ENCODE measurements at places on chromosomes 2 and 18. TPM values are rescaled to one million over a fixed set of nuclear protein-coding genes. Genes with fewer than 3 reads are reported as not detected.
A peak's percentile ranks its signal among the peaks of the same experiment; 100 is the strongest.

GRCh38 chr2:57880446-57880845 is 166.2 kb upstream of the VRK2 start:
- no peak for DNase-seq
- no peaks in the 10 kb centered on the region for H3K4me1 ChIP-seq
- no peak overlapping the region for H3K27ac ChIP-seq
- no peak overlapping the region for H3K4me3 ChIP-seq
- no peaks in the 10 kb centered on the region for H3K27me3 ChIP-seq
- no peaks in the 10 kb centered on the region for H3K36me3 ChIP-seq

DNA sequence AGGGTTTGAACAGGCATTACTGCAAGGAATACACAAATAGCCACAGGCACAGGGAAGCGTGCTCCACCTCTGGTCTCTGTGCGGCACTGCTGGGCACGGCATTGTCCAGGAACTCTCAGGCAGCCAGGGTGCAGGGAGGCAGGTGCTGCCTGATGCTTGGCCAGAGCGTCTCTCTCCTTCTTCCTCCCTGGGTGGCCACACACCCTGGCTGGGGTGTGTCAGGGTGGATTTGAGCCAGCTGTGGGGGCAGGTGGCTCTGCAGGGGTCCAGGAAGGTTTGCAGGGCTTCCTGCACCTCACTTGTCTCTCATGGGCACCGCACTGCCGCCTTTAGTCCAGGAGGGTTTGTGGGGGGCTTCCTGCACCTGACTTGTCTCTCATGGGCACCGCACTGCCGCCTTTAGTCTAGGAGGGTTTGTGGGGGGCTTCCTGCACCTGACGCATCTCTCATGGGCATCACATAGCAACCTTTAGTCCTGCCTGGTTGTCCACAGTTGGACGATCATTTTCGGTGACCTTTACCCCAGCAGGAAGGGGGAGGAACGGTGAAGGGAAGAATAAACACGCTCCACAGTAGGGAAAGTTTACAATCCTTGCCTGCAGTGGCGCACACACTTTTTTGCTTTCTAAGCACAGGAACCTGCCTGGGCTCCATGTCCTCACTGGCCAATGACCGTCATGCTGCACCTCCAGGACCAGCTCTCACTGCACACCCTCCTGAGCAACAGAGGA is 332.9 kb downstream of the EIPR1 start:
- no peaks in the 10 kb centered on the region for H3K27me3 ChIP-seq
- no peaks in the 10 kb centered on the region for H3K36me3 ChIP-seq
- H3K4me1 ChIP-seq: no peaks in the 10 kb centered on the region

GRCh38 chr2:70081221-70081620 is 6.1 kb upstream of the PCBP1 start:
- peaks cover 3% of the 10 kb centered on the region for H3K4me1 ChIP-seq
- H3K27ac ChIP-seq: peak overlapping the region; percentile 69
- H3K27me3 ChIP-seq: no peaks in the 10 kb centered on the region
- peaks cover 32% of the 10 kb centered on the region for H3K36me3 ChIP-seq
- DNase-seq: no peak

- no peaks in the 10 kb centered on the region for H3K4me1 ChIP-seq
- no peaks in the 10 kb centered on the region for H3K36me3 ChIP-seq
- DNase-seq: no peak
- no peak overlapping the region for H3K27ac ChIP-seq
- H3K27me3 ChIP-seq: no peaks in the 10 kb centered on the region
Observed at GRCh38 chr2:129139380-129139779, 820.7 kb upstream of the HS6ST1 start.

GRCh38 chr2:132621131-132621875 is 48.7 kb downstream of the LYPD1 start:
- H3K27ac ChIP-seq: no peak overlapping the region
- H3K36me3 ChIP-seq: no peaks in the 10 kb centered on the region
- H3K27me3 ChIP-seq: no peaks in the 10 kb centered on the region
- H3K4me1 ChIP-seq: no peaks in the 10 kb centered on the region

DNA sequence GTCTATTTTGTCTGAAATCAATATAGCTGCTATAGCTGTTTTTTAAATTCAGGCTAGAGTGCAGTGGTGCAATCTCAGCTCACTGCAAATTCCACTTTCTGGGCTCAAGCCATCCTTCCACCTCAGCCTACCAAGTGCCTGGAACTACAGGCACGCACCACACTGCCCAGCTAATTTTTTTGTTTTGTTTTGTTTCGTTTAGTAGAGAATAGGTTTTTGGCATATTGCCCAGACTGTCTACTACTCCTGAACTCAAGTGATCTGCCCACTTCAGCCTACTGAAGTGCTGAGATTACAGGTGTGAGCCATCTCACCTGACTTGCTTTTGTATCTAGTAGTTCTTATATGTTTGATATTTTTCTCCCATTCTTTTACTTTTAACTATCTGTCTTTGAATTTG is 259.7 kb downstream of the CDH19 start:
- no peaks in the 10 kb centered on the region for H3K4me1 ChIP-seq
- H3K4me3 ChIP-seq: no peak overlapping the region
- no peaks in the 10 kb centered on the region for H3K27me3 ChIP-seq

DNA sequence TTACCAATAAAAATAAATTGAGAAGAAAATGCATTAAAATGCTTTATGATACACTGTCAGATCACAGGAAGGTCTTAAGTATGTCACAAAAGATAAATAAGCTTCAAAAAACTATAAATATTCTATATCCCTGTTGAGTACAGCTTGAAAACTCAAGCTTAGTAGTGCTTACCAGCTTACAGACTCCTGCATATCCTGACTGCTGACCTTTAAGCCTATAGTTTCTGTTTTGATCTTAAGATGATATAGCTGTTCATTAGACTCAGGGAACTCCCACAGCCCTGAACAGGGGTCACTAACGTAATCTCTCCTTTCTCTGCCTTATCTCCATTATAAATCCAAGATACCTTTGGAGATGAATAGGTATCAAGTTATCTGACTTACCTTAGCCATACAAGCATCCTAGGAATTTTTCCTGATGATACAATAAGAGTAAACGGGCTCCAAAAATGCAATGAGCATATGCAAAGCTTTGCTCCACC is 93.7 kb upstream of the RBBP8 start:
- H3K27me3 ChIP-seq: no peaks in the 10 kb centered on the region
- peaks cover 6% of the 10 kb centered on the region for H3K4me1 ChIP-seq
- DNase-seq: peak; percentile 72

- no peaks in the 10 kb centered on the region for H3K27me3 ChIP-seq
- DNase-seq: no peak
- H3K4me3 ChIP-seq: no peak overlapping the region
- H3K36me3 ChIP-seq: no peaks in the 10 kb centered on the region
- H3K4me1 ChIP-seq: peaks cover 2% of the 10 kb centered on the region
Observed at GRCh38 chr2:26269571-26270158, 24.9 kb downstream of the HADHB start.

- H3K36me3 ChIP-seq: no peaks in the 10 kb centered on the region
- no peak overlapping the region for H3K4me3 ChIP-seq
- H3K27ac ChIP-seq: no peak overlapping the region
- no peaks in the 10 kb centered on the region for H3K27me3 ChIP-seq
Observed at GRCh38 chr2:234029150-234029733, 21.3 kb upstream of the SPP2 start.

GRCh38 chr18:79982736-79983135 is 5.6 kb downstream of the TXNL4A start:
- peaks cover 4% of the 10 kb centered on the region for H3K36me3 ChIP-seq
- no peaks in the 10 kb centered on the region for H3K4me1 ChIP-seq
- no peak overlapping the region for H3K4me3 ChIP-seq
- DNase-seq: no peak
- no peak overlapping the region for H3K27ac ChIP-seq

DNA sequence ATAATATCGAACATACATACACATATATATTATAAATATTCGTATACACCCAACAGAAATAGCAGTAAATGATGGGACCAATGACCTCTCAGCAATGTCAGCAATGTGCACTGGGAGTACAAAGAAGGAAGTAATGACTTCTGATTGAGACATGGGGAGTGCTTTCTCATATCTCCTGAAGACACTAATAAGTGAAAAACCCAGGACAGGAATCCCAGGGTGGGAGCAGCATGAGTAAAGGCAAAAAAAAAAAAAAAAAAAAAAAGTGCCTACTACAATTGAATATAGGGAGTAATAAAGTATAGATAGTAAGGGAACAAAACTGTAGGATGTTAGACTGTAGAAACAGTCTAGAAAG is 491.3 kb downstream of the IRS1 start:
- no peak for DNase-seq
- no peaks in the 10 kb centered on the region for H3K4me1 ChIP-seq
- H3K4me3 ChIP-seq: no peak overlapping the region
- no peaks in the 10 kb centered on the region for H3K27me3 ChIP-seq
- H3K36me3 ChIP-seq: no peaks in the 10 kb centered on the region
- H3K27ac ChIP-seq: no peak overlapping the region

GRCh38 chr2:240425697-240426096 is 9.8 kb upstream of the GPC1 start:
- DNase-seq: no peak
- H3K4me1 ChIP-seq: no peaks in the 10 kb centered on the region
- no peaks in the 10 kb centered on the region for H3K36me3 ChIP-seq
- H3K27ac ChIP-seq: no peak overlapping the region

DNA sequence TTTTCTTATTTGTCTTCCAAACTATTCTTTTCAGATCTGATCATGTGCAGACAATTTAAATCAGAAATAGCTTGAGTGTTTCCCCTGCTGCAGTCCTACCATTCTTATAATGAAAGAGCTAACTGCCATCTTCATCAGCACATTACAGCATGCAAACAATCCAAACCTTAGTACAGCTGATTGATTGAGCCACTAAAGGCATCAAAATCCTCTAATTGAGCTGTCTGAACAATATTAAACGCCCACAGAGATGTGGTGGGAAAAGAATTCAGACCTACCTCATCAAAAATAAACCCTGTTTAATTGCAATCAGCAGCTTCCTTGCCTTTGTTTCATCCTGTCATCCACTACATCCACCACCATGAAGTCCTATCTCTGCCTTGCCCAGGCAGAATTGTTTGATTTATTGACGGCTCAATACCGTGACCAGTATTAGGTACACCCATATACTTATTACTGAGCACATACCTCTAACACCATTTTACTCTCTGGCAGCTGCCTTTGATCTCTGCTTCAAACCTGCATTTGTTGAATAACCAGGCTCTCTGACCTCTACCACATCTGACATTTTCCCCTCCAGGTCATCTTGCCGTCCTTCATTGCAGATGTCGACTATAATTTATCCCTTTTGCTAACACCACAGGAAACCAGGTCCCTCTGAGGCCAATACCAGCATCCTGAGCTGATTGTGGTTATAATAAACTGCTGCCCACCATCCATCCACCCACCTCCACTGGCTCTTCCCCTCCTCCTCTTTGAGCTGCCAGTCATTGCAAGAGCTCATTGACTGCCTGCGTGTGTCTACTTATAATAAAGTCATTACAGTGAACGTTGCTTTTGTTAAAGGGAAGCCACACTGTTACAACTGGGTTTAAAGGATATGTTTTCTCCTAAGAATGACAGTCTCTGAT is 78.5 kb downstream of the RBM43 start:
- H3K27me3 ChIP-seq: no peaks in the 10 kb centered on the region
- DNase-seq: no peak
- H3K27ac ChIP-seq: no peak overlapping the region
- no peak overlapping the region for H3K4me3 ChIP-seq
- no peaks in the 10 kb centered on the region for H3K4me1 ChIP-seq

The PDE1A gene
- 3.6 TPM for polyA plus RNA-seq

The OSR1 gene
- polyA plus RNA-seq: 12.2 TPM

The PSTPIP2 gene
- 2.0 TPM for polyA plus RNA-seq

The REEP1 gene
- 6.9 TPM for polyA plus RNA-seq

The SLC1A4 gene
- polyA plus RNA-seq: 18.7 TPM

The RFX8 gene
- polyA plus RNA-seq: 0.10 TPM
